ENCODE measurements at places on chromosomes 2 and 18.

GRCh38 chr2:196555726-196556125, 83.8 kb upstream of the CCDC150 start:
- DNase-seq, result no peak

DNA sequence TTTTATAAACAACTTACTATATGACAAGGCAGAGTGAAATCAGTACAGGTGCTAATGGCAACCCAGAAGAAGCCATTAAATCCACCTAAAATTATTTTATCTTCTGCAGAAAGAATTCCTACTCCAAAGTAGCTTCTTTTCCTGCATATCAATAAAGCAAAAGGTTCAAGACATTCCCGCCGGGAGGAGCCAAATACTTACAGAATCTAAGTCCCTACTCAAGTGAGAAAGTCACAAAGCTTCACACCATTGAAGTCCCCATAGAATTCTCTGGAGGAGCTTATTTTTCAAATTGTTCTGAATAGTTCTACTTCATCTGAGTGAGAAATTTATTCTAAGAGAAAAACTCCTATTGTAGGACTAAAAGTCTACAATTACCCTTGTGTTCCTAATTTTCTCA, 233.7 kb upstream of the HNRNPA3 start:
- DNase-seq, result no peak

DNA sequence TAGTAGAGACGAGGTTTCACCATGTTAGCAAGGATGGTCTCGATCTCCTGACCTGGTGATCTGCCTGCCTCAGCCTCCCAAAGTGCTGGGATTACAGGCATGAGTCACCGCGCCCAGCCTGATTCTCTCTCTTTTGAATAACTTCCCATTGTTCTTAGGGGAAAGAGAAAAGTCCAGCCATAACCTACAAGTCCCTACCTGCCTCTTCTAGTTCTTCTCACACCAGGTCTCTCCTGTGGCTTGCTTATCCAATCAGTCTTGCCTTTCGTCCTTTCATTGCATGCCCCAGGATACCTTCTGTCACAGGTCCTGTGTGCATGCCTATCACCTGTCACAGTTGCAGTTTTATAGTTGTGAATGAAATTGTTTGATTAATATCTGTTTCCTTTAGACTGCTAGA, 148.1 kb downstream of the SLC4A3 start:
- no peak for DNase-seq

DNA sequence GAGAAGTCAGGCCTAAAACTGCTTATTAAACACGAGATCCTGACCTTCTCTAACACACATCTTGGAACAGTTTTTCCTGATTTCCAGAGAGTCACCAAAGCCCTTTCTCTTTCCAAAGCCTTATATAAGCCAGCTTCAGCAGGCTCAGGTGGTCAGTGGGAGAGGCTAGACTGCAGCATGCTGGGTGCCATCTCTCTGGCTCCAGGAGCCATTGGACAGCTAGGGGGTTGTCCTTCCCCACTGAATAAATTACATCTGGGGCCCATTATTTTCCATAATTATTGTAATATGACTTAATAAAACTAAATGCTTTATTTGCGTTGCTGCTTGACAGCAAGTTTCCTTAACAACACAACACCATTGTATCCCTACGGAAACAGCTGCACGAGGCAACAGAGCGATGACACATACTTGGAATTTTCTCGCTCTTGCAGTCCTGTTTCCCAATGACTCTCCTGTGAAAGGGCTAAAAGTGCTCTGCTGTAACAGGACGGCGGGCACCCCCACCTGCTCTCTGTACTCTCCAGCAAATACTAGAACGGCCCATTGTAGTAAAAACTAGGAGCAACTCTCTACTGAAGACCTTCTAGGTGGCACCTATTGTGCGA, 160.6 kb downstream of the RNF144A start:
- no peak for DNase-seq

DNA sequence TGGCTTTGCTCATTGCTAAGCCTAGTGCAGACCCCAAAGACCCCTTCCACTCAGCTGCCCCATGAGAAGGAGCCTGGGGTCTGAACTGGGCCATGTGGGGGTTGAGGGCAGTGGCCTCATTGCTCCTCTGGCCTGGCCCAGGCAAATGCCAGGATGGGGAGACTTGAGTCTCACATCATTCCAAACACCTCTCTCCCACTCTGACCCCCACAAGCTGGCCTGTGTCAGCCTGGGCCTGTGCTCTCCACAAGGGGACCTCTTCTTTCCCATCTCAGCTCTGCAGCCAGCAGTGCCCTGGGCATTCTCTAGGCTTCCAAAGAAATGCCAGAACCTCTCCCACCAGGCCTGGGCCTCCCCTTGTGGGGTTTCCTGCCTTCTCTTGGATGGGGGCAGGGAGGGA, 45.8 kb upstream of the OTOF start:
- DNase-seq, result no peak

- DNase-seq, result peak; percentile 12
These were observed 41.6 kb downstream of the LRRC30 start for GRCh38 chr18:7272311-7273049.

GRCh38 chr2:108396845-108397244, 19.1 kb downstream of the SULT1C4 start:
- DNase-seq, result no peak

DNA sequence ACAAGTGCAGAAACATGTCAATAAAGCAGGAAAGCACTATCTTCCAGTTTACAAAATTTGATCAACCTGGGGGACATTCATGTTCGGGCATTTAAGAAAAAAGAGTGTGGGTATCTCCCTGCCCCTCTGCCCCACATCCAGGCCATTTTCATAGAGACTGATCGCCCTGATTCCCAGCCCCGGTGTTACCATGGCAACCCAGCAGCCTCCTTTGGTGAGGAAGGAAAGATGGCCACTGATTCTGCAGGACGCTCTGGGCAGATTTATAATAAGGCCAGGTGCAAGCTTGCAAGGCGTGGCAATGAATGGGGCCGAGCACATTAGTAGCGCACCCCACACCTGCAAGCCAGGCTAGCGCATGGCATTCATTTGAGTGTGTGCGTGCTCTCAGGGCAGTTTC, 36.7 kb upstream of the ARL4C start:
- DNase-seq, result peak; percentile 85

Measured in NCI-H774 (cell line).